ENCODE measurements at places on chromosomes 5 and 9.

- peak; percentile 3 for DNase-seq
Measured at GRCh38 chr5:77972469-77973252, 196.5 kb upstream of the TBCA start.

GRCh38 chr9:23258569-23258968 is 567.5 kb downstream of the ELAVL2 start:
- DNase-seq: no peak

DNA sequence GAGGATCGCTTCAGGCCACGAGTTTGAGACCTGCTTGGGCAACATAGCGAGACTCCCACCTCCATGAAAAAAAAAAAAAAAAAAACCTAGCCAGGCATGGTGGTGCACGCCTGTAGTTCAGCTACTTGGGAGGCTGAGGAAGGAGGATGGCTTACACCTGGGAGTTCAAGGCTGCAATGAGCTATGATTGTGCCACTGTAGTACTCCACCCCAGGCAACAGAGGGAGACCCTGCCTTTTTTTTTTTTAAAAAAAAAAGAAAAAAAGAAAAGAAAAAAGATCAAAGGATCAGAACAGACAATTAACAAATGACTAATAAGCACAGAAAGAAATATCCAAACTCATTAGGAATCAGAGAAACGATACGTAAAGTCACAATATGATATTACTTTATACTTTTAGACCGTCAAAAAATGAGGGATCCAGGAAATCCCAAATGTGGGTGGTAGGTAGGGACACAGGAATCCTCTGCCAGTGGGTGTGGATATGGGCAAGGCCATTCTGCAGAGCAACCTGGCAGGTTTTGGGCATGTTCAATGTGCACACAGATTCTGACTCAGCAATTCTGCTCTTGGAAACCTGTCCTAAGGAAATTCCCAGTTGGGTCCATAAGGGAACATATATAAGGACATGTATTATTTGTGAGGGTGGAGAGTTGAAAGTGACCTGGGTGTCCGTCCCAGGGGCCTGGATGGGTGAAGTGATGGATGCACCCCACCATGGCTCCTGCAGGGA is 144.7 kb upstream of the TBC1D2 start:
- DNase-seq: no peak

DNA sequence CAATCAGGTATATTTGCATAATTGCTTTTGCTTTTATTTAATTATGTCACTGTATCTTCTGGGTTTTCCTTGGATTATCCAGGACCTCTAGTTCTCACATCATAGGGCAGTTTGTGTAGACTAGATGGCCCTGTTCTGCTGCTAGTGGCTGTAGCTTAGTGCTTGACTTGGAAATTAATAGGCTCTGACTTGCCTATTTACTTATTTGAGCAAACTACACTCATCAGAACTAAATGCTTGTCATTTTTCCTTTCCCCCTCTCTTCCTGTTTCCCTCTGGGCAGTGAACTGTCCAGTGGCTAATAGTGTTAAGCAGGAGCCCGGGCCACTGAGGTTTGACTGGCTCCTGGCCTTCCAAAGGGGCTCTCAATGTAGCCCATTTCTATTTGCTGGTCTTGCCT is 135.7 kb downstream of the MAN2A1 start:
- DNase-seq: peak; percentile 12

DNA sequence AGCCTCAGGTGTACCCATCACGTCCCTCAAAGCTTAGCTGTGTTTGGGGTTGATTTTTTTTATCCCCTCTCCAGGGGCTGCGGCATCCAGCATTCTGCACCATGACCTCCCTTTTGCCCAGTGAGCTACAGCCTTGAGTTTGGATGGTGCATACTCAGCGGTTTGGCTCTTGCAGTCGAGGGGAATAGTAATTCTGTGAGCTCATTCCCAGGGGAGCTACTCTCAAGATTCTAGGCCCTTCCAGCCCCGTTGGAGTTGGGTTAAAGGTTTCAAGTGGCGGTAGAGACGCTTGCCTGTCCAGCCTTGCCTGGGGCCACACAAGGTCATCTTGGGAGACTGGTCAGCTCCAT is 102.2 kb upstream of the SPRY4 start:
- no peak for DNase-seq

DNA sequence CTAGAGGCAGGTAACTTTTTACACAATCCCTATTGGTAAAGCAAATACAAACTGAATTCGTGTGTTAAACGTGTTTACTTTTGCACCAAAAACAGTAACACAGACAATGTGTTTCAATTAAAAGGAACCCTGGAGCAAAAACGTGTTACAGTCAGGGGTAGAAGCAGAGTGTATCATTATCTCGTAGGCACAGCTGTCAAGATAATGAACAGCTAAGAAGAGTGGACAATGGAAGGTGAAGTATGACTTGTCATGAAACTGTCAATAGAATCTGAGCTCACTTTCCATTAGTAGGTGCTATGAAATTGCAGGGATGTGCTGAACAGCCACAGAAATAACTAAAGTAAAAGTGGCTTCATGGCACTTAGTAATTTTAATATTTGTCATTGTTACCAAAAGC is 1229.8 kb upstream of the WWC1 start:
- no peak for DNase-seq

- no peak for DNase-seq
Measured at GRCh38 chr9:119986205-119986604, 593.8 kb downstream of the CDK5RAP2 start.

GRCh38 chr5:60277941-60278340 is 384.4 kb upstream of the PDE4D start:
- no peak for DNase-seq

- peak; percentile 43 for DNase-seq
Measured at GRCh38 chr5:146007270-146007669, 70.9 kb downstream of the SH3RF2 start.

- no peak for DNase-seq
Measured at GRCh38 chr9:130185490-130186031, 13.4 kb downstream of the NCS1 start.

- no peak for DNase-seq
Measured at GRCh38 chr5:77983482-77984199, 207.5 kb upstream of the TBCA start.

- DNase-seq: no peak
Measured at GRCh38 chr5:89613222-89613956, 730.4 kb upstream of the MEF2C start.

DNA sequence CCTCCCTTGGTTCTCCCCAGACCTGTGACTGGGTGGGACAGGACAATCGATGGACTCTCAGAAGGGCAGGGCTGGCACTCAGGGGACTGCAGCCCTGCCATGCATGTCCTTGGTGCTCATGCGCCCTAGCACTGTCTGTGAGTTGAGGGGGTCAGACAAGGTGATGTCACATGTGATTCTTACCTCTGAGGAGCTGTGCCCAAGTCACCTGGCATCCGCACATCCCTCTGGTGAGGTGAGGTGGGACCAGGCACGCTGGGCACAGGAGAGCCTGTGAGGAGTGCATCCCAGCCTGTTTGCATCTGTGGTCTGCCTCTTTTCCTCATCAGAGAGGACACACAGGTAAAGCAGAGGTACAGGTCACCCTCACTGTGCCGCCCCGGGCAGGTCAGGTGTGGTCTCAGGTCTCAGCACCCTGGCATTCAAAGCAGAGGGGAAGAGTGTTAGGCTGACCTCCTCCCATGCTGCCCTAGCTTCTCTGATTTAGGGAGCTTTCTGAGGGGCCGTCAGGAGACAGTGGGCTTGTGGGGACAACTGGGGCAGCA is 14.8 kb downstream of the TRIP13 start:
- DNase-seq: no peak

- no peak for DNase-seq
Measured at GRCh38 chr9:123536455-123536868, 180.5 kb downstream of the CRB2 start.
